ENCODE measurements at places on chromosomes 7 and 10. TPM values are rescaled to one million over a fixed set of nuclear protein-coding genes. Genes with fewer than 3 reads are reported as not detected.

DNA sequence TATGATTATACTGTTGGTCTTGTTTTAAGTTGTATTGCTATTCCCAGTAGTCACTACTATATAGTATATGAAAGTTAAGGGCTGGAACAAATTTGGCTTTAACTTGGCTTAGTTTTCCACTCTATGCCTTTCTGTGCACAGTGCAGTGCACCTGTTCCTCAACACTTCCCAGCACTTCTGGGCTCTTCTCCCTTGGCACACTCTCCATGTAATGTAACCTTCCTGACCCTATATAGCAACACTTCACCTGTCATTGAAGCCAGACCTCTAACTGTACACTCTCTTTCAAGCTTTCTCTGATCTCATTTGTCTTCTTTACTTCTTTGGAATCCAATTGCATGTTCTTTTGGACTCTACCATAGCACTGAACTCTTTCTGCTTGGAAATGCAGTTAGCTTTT, 83.9 kb upstream of the SMIM30 start:
- no peak for DNase-seq

GRCh38 chr10:969473-970150, 18.6 kb upstream of the GTPBP4 start:
- no peak for DNase-seq

DNA sequence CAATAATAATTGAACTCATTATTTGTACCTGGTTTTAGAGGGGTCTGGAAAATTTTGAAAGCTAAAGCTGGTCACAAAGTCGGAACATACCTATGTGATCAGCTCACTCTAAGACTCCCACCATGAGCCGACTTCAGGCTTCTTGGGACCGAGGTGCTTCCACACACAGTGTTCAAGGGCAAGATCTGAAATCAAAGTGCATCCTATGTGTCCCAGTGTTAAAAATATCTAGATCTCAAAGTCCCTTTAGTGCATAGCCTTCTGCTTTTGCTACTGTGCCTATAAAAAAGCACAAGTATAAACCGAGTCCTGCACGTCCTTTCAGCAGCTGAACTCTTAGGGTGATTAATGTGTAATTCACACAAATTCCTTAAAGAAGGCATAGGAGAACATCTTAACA, 43.5 kb upstream of the FXYD4 start:
- no peak for DNase-seq

- DNase-seq, result no peak
These were observed 23.6 kb upstream of the ITGB8 start for GRCh38 chr7:20307119-20307518.

DNA sequence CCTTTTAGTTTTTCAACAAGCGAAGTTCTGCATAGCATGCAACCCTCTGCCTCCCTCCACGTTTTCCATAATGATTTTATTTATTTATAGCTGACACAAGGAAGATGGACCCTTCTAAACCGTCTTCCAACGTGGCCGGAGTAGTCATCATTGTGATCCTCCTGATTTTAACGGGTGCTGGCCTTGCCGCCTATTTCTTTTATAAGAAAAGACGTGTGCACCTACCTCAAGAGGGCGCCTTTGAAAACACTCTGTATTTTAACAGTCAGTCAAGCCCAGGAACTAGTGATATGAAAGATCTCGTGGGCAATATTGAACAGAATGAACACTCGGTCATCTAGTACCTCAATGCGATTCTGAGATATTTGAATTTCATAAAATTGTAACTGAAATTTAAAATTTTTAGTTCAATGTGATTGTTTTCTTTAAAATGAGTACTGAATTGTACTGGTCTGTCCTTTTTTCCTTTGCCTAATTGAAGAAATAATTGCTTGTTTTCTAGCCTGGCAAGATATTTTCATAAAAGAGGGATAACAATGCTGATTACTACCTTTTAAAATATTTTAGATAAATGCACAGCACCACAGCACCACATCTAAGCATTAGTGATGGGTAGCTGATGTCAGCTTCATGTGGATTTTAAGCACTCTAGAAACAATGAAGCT, 41.5 kb upstream of the SLC39A12 start:
- DNase-seq, result peak; percentile 38

GRCh38 chr7:18471476-18472160, 23.9 kb upstream of the HDAC9 start:
- peak; percentile 38 for DNase-seq

DNA sequence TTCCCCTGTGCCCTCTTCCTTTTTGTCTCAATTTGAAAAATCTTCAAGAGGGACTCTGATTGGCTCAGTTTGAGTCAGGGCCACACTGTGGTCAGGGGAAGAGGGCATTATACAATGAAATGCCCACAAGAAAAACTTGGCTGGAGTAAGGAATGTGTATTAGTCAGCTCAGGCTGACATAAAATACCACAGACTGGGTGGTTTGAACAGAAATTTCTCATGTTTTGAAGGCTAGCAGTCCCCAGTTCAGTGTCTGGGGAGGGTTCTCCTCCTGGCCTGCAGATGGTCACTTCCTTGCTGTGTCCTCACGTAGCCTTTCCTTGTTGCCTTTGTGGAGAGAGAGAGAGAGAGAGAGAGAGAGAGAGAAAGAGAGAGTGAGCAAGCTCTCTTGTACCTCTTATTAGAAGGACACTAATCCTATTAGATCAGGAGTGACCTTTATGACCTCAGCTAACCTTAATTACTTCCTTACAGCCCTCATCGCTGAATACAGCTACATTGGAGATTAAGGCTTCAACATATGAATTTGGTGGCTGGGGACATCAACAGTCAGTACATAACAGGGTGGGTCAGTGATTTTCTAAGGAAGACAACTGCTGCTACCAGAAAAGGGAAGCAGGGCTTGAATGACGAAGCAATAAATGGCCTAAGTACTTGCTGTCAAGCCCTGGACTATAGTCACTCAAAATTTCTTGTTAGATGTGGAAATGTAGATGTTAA, 25.8 kb upstream of the FAM13C start:
- no peak for DNase-seq

GRCh38 chr7:78496096-78496630, 697.6 kb downstream of the PHTF2 start:
- no peak for DNase-seq

DNA sequence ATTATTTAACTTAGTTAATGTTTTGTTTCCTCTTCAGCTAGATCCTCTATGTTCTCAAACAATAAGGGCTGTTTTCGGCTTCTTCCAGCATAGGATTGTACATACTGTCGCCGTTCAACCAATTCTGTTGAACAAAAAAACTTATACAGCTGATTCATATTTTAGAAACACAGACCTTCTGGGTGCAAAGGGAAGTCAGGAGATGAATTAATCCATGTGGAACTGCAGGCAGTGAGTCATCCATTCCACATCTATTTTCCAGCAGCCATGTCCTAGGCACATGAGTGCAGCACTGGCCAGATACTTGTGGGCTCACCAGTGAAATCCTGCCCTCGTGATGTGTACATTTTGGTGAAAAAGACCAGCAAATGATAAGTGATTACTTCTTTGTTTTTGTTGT, 163.2 kb downstream of the JAZF1 start:
- DNase-seq, result no peak

GRCh38 chr7:120814253-120814939, 43.5 kb downstream of the TSPAN12 start:
- DNase-seq, result no peak

DNA sequence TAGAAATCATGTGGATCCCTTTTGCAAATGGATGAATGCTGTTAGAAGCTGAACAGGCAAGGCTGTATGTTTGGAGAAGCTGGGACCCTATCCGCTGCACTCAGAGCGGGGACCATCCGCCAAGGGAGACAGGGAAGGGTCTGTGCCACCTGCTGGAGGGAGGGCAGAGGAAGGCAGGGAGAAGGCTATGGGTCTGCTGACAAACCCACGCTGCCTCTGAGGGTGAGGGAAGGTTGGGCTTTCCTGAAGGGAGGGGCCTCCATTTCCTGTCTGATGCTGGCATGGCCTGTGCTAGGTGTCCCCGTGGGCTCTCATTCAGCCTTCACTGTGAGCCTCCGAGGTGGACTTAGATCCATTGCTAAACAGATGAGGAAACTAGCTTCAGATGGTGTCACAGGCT, 5.3 kb upstream of the CRHR2 start:
- DNase-seq, result no peak

GRCh38 chr7:31126976-31127375, 74.9 kb downstream of the ADCYAP1R1 start:
- no peak for DNase-seq

- peak; percentile 85 for DNase-seq
These were observed 678 bp downstream of the SH2B2 start for GRCh38 chr7:102287111-102287980.

DNA sequence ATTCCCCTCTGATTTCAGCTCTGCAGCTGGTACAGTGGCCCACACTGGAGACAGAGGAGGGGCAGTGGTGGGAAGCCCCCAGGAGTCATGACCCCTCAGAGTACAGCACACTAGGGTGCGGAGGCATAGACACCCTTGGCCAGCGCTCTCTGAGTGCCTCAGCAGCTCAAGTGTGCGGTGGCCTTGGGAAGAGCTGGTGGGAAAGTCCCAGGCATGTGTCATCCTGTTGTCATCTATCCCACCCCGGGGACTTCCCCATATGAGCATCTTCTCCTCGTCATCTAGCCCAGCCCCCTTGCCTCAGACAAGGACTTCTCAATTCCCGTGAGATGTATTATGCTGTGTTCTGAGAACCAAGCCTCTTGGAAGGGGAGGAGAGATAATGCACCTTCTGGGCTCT, 15.6 kb upstream of the PPIF start:
- DNase-seq, result no peak

DNA sequence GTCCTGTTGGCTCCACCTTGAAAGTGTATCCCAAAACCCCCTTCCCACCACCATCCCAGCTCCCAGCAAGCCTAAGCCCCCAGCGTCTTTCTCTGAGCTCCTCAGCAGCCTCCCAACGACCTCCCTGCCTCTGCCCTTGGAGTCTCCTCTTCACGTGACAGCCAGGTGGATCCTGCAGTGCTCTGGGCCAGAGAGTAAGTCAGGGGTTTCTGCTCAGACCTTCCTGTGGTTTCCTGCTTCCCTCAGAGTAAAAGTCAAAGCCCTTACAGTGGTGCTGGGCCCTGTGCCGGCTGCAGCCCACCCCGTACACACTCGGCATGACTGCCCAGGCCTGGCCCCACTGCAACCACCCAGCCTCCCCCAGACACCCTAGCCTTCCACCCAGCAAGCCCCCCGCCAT, 51.9 kb downstream of the OAT start:
- DNase-seq, result no peak

DNA sequence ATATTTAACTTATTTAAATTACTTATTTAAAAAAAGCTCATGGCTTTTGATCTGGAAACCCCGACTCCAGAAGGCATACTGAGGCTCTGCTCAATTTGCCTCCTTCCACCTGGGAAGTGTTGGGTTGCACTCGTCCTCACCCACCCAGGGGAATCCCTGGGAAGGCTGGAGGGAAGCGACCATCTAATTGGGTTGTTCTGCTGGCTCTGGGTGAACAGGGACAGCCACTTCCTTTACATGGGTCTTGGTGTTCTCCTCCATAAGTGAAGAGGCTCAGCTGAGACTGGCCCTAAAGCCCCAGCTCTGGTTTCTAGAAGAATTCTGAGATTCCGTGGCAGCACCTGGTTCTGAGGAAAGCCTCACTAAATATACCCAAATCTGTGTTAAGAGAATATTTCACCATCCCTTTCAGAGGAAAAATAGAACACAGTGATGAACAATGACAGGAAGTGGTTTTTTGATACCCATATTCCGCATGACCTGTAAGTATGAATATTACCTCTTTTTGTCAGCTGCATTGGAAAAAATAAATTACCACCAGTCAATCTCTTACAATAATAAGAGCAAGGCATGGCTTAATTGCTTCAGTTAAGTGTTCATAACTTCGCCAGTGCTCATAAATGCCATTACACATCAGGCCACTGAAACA, 131.1 kb upstream of the SHH start:
- no peak for DNase-seq

DNA sequence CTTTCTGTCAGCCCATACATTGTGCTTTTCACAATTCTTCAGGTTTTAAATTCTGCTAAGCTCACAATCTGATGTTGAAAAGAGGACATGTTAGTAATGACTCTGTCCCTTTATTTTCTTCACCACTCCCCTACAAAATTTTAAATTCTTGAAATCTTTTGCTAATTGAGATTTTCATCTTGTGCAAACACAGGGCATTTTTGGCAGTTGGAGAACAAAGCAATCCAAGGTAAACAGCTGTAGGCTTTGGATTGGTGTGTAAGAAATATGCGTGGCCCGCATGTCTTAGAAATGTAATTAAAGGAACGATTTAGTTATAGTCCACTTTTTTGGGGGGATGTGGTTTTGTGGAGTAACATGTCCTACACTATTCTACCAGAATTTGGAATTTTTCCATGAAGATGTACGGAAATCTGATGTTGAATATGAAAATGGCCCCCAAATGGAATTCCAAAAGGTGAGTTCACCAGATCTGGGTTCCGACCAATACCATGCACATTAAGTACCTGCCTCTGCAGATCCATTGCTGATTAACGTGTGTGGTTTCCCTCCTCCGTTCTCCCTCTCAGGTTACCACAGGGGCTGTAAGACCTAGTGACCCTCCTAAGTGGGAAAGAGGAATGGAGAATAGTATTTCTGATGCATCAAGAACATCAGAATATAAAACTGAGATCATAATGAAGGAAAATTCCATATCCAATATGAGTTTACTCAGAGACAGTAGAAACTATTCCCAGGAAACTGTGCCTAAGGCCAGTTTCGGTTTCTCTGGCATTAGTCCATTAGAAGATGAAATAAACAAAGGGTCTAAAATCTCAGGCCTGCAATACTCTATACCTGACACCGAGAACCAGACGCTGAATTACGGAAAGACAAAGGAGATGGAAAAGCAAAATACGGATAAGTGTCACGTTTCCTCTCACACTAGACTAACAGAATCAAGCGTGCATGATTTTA, 181.1 kb downstream of the ARHGAP21 start:
- no peak for DNase-seq

DNA sequence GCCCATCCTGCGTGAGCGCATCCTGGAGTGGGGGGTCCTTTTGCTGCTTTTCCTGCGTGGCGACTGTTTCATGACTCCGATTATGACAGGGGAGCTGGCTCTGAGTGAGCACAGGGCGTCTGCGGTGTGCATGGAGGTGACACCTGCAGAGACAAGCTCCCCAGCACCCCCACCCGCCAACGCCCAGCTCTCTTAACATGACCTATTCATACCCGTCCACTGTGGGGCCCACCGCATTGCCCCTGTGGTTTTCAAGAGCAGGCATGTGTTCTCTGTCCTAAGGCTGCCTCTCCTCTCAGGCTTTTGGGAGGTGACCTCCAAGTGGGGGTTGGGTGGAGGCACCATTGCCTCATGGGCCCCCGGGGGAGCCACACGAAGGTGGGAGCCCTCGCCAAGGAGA, 500.7 kb downstream of the TCERG1L start:
- DNase-seq, result no peak

Gene ZNF853
- 17.6 TPM for polyA plus RNA-seq

Gene HMX2
- not detected for polyA plus RNA-seq

Gene ACSM6
- polyA plus RNA-seq, result not detected

Gene BUD23
- 206 TPM for polyA plus RNA-seq

Gene AKR1C8
- not detected for polyA plus RNA-seq

Gene TAS2R3
- not detected for polyA plus RNA-seq

Gene LLCFC1
- polyA plus RNA-seq, result not detected

Gene NPFFR1
- not detected for polyA plus RNA-seq

Gene BRI3
- polyA plus RNA-seq, result 108 TPM

Data from SK-N-SH (cell line).